ENCODE measurements at places on chromosomes 16 and 17.

GRCh38 chr16:28974007-28974436, 556 bp upstream of the SPNS1 start:
- DNase-seq = peak; percentile 66

DNA sequence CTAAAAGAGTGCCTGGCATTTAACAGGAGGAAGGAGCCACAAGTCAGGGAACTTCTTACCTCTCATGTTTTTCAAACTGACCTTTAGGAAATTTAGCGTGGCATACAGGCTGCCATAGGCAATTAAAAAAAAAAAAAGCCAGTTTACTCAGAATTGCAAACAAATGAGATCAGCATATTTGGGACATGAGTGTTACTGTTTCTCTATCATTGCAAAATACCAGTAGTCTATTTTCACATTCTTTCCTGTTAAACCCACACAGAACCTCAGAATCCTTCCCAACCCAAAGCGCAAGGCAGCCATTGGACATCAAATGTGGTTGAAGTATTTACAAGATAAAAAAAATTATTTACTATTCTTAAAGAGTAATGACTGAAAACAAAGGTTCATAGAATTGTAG, 366.4 kb upstream of the DYNLRB2 start:
- DNase-seq = no peak

GRCh38 chr16:49050607-49051006, 231.0 kb downstream of the CBLN1 start:
- DNase-seq = no peak

DNA sequence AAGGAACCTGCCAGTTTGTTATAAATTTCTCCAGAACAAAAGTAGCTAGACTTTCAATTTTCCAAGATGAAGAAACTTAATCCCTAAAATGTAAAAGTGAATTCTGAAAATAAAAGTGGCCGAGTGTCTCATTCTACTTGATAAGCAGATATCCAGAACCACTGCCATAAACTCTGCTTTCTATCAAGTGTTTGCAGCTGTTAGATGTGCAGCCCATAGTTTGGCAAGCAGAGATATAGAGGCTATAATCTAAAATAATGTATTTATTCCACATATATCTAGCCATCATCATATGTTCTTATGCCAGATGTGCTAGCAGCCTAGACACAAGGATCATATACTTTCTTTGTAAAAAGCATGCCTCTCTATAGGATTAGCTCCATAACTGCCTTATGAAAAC, 14.7 kb upstream of the FBXL20 start:
- DNase-seq = no peak

- no peak for DNase-seq
These were observed 68.0 kb downstream of the ZFHX3 start for GRCh38 chr16:72979974-72980373.

- peak; percentile 73 for DNase-seq
These were observed 23.0 kb upstream of the SLC38A8 start for GRCh38 chr16:84065536-84066132.

DNA sequence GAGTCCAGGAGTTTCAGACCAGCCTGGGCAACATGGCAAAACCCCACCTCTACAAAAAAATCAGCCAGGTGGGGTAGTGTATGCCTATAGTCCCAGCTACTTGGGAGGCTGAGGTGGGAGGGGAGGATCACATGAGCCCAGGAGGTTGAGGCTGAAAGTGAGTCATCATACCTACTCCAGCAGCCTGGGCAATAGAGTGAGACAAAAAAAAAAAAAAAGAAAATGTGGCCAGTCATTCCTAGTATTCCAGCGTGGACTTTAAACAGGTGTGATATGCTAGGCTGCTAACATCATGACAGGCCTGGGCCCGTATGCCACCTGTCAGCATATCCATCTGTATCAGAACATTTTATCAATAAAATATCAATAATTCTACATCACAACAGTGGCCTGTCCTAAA, 143.3 kb downstream of the AATF start:
- no peak for DNase-seq

DNA sequence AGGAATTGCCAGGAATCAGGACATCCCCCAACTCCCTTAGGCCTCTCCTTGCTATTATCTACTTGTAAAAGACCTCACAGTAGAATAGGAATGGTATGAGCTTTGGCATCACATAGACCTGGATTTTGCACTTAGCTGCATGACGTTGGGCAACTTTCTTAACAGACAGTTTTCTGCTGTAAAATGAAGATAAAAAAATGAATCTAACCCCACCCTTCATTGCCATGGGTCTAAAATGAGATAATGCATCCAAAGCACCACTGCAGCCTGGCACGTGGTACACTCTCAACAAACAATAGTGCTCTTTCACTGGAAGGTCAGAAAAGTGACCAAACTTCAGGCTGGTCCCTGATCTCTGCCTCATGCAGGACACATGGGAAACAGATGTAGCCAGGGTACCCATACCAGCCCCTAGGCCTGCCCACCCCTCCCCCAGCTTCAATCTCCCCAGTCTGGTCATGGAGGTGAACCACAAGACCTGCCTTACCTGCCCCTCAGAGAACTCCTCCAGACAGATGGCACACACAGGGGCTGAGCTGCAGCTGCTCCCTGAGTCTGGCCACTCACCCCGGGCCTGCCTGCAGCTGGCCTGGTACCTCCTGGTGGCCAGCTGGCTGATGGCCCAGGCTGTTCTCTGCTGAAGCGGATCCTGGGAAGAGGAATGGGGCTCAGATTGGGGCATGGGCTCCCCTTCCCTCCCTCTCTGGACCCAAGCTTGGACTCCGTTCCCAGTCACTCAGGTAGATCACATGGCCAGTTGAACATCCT, 8.5 kb upstream of the SUPT4H1 start:
- no peak for DNase-seq

DNA sequence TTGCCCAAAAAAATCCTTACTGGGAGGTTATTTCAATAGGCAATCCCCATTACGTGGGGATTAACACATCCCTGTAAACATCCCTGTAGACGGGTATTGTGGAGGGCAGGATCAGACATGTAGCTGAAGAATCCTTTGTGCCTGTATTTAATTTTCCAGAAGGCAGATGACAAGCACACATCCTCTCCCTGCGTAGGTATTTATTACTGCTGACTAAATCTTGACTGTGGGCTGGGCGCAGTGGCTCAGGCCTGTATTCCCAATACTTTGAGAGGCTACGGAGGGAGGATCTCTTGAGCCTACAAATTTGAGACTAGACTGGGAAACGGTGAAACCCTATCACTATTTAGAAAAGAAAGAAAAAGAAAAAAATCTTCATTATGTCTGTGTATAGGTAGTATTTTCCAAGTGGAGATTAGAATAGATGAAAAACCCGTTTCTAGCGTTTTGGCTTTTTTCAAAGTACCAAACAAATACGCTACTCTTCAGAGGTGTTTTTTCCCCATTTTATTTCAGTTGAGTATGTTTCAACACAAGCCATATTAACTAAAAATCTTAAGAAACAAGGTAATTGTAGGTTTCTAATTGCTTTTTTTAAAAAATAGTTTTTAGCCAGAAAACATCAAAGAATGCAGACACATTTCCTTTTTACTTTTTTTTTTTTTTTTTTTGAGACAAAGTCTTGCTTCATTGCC, 1.5 kb upstream of the MARF1 start:
- DNase-seq = peak; percentile 83

- DNase-seq = no peak
These were observed 18.3 kb downstream of the TEKT3 start for GRCh38 chr17:15323131-15323530.

GRCh38 chr17:17508019-17508535, 11.9 kb upstream of the RASD1 start:
- no peak for DNase-seq

GRCh38 chr17:75773808-75774470, 8.9 kb upstream of the GALK1 start:
- DNase-seq = no peak

DNA sequence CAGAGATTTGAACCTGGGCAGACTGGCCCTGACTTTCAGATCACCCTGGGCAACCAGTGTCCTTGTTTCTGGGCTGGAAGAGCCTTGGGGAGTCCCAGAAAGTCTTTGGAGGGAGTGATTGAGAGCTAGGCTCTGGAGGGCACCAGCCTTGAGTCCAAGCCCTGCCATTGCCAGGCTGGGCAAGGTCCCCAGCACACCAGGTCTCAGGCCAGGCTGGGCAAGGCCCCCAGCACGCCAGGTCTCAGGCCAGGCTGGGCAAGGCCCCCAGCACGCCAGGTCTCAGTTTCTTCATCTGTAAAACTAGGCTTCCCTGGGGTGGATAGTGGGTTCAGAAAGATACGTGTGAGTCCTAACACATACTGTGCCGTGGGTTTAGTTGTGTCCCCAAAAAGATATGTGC, 135.0 kb downstream of the IRF8 start:
- DNase-seq = no peak

GRCh38 chr16:72921620-72922019, 126.3 kb downstream of the ZFHX3 start:
- DNase-seq = no peak

DNA sequence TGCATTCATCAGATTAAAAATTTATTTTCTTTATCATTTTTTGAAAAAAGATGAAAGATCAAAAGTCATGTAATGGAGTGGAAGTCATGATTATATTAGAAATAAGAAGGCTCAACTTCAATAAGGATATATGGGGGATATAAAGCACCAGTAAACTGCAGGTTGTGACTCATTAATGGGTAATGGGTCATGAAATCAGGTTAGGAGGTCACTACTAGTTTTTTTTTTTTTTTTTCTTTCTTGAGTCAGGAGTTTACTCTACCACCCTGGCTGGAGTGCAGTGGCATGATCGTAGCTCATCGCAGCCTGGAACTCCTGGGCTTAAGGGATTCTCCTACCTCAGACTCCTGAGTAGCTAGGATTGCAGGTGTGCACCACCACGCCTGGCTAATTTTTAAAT, 14.3 kb downstream of the EFCAB13 start:
- no peak for DNase-seq

GRCh38 chr17:8382880-8383142, 182 bp downstream of the RPL26 start:
- peak; percentile 66 for DNase-seq

DNA sequence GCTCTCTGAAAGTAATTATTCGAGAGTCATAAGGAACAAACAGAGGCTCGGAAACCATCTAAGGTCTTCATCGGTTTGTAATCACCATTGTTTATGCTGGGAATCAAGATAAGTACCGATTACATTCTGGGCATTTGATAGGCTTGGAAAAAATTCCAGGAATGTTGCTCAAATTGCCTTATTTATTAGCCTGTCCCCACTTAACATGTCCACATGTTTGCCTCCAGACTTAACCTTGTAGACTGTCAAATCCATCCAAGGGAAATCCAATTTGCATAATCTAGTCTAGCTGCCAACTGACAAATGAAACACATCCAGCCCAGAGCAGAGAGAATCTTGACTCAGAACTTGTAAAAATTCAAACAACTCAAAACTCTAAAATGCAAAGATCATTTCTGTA, 51.3 kb upstream of the TMC5 start:
- DNase-seq = no peak

- no peak for DNase-seq
These were observed 581 bp downstream of the CD68 start for GRCh38 chr17:7579834-7580603.

DNA sequence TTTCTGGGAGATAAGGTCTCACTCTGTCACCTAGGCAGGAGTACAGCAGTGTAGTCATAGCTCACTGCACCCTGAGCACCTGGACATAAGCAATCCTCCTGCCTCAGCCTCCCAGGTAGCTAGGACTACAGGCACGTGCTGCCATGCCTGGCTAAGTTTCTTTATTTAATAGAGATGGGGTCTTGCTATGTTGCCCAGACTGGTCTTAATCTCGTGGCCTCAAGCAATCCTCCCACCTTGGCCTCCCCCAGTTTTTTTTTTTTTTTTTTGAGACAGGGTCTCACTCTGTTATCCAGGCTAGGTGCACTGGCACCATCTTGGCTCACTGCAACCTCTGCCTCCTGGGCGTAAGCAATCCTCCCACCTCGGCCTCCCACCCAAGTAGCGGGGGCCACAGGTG, 21.1 kb downstream of the DDX19B start:
- no peak for DNase-seq

GRCh38 chr17:17771498-17772201, 65.1 kb downstream of the SREBF1 start:
- no peak for DNase-seq

GRCh38 chr17:36940313-36941264, 3.3 kb downstream of the LHX1 start:
- DNase-seq = no peak

DNA sequence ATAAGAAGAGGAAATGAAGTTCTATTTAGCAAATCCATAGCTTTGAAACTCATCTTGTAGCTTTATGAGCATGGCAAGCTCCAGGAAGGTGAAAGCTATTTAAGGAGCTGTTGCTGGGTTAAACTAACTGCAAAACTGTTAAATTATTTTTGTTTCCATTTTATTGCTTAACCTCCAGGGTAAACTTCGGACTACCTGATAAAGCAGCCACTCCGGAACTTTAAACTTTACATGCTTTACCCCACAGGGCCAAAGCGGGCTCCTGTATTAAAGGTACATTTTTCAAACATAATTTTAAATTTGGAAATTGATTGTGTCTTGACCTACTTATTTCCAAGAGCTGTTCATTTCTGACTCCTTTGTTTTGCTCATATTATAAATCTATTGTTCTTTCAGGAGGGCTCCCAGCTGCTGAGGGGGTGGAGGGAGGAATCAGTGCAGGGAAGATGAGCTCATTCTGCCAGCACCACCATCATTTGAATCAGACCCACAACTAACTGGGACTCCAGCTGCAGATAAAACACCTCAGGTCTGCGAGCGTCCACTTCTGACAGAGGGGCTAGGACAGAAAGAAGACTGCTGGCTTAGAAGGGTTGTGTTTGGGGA, 157.9 kb downstream of the IRX3 start:
- DNase-seq = peak; percentile 47

GRCh38 chr17:45703806-45704205, 80.3 kb upstream of the CRHR1 start:
- DNase-seq = no peak

- DNase-seq = no peak
These were observed 1.0 kb upstream of the CDH16 start for GRCh38 chr16:66919569-66920298.

GRCh38 chr16:54373534-54374520, 87.2 kb upstream of the IRX3 start:
- DNase-seq = no peak

- DNase-seq = no peak
These were observed 85.5 kb upstream of the RPL38 start for GRCh38 chr17:74117999-74118421.

DNA sequence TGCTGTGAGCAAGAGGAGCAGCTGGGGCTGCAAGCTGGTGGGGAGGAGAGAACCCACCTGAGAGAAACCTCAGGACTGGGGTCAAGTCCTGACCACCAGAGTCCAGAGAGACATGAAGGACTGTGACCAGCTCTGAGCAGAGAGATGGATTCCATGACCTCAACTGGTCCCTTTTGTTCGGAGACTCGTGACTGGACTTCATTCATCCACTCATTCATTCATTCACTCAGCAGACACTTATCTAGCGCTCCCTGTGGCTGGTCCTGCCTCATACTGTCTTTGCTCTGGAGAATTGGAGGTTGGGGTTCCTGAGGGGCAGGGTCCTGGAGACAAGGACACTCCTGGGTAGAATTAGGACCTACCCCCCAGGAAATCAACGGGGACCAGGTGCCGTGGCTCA, 4.0 kb downstream of the ERBB2 start:
- DNase-seq = no peak

DNA sequence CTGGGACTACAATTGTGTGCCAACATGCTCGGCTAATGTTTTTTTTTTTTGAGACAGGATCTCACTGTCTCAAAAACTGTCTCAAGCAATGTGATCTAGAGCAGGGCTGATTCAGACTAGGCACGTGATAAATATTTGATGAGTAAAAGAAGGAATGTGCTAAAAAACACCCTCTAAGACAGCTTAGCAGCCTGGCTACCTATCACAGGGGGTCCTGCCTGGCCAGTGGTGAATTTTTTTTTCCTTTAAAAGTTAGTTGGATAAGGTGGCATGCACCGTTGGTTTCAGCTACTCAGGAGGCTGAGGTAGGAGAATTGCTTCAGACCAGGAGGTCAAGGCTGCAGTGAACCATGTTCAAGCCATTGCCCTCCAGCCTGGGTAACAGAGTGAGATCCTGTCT, 14.8 kb upstream of the GPATCH8 start:
- DNase-seq = no peak
